Panc1 (cell line): ENCODE measurements at places on chromosomes 1 and 21.

DNA sequence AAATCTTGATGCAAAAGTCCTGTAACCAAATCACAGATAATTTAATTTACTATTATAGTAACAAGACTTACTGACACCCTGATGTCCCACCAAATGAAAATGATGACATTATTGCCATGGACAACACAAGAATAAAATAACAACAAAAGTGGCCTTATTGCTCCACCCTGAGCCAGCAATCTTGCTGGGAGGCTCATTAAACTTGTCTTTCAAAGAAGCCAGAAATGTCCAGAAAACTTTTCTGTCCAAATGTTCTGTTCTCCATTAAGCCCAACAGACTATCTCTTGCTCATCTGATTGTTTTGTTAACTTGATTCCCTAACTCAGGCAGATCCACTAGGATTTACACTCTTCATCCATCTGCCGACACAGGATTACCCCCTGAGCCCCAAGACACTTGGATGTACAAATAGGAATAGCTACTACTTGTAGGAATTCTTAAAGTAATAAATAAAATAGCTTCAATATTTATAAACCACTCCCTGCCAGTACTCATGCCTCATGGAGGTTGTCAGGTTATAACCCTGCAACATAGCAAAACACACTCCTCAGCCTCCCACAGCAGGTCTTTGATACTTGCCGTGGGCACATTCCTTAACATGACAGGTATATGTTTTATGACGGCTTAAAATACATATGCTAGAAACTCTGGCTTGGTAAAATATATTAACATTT, 84.9 kb downstream of the PTPN14 start:
- no peak for DNase-seq

- no peak for DNase-seq
Measured at GRCh38 chr1:226606311-226607267, 58.0 kb downstream of the STUM start.

DNA sequence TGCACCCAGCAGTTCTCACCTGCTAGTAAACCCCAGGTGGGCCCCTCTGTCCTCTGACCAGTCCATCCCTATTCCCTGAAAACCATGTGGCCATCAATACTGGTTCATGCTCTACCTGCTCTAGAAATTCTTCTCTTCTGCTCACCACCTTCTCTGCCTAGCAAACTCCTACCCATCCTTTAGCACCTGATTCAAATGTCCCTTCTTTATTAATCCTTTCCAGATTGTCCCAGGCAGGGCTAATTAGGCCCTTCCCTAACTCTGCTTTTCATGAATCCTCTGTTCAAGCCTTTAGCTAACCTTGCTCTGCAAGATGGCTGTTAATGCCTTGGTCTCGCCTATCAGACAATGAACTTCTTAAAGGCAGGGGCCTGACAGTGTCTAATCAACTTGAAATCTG, 62.1 kb upstream of the TRABD2B start:
- no peak for DNase-seq

GRCh38 chr1:98556521-98557158, 104.9 kb upstream of the SNX7 start:
- DNase-seq, result peak; percentile 2

GRCh38 chr1:71001624-71002023, 46.0 kb downstream of the PTGER3 start:
- DNase-seq, result no peak

DNA sequence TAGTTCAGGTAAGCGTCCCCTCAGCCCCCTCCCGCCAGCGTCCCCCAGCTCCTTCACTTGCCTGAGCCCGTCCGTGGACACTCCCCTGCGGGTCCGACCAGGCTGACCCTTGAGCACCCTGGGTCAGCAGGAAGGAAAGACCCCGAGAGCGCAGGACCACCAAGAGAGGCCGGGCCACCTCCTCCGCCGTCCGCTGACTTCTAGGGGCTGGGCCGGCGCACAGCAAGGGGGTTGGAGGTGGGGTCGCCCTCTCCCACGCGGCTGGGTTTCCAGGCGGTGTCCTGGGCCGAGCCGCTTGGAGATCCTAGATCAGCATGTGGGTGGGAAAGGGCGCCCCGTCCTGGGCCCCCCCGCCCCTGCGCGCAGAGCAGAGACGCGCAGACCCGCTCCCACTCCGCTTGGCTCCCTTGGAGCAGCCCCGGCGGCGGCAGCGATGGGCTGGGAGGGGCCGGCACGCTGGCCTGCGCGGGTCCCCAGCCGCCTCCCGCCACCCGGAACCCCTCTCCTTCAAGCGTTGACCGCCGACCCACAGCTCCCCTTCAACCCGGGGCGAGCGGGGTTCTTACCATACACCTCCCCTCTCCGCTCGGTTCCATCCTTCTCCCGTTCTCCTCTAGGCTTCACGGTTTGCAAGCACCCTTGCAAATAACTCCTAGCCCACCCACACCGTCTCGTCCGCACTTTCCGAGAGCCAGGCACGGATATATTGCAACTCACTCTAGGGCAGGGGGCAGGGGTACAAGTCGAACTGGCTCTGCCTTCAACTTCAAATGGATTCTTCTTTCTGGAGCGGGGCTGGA, 7.5 kb downstream of the KNCN start:
- no peak for DNase-seq
